DND-41 (cell line): ENCODE measurements at places on chromosomes 16 and 17.

DNA sequence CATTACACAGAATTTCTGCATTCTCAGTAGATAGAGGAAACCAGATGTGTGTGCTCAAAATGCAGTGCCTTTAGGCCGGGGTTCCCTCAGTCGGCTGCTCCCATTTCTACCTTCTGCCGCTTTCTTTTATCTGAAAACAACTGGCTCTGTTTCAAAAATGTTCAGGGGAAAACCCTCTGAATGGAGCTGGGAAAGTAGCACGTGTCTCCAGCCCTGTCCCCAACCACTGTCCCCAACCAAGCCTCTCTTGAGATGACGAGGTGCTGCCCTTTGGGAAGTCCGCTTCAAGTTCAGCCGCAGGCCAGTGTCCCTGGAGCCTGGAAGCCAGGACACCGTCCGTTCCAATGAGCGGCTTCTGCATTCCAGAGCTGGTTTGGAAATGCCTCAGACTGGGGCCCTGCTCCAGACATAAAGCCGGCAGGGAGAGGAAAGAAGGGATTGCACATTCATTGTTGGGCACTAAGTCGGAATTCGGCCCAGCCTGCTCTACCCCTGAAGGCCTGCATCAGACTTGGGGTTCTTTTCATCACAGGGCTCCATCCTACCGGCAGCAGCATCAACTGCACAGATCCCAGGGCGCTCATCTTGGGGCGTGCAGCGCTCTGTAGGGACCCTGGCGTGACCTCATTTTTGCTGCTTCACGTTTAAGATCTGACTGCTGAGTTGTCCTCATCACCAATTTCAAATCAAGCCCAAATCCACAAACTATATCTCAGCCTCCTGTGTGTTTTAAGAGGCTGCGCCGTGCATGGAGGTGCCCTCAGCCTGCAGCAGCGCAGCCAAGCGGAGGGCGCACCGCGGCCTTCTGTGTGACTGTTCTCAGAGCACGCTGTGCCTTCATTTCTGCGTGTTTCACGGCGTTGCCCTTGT lies 111.3 kb downstream of the BANP start:
- no peak for DNase-seq

DNA sequence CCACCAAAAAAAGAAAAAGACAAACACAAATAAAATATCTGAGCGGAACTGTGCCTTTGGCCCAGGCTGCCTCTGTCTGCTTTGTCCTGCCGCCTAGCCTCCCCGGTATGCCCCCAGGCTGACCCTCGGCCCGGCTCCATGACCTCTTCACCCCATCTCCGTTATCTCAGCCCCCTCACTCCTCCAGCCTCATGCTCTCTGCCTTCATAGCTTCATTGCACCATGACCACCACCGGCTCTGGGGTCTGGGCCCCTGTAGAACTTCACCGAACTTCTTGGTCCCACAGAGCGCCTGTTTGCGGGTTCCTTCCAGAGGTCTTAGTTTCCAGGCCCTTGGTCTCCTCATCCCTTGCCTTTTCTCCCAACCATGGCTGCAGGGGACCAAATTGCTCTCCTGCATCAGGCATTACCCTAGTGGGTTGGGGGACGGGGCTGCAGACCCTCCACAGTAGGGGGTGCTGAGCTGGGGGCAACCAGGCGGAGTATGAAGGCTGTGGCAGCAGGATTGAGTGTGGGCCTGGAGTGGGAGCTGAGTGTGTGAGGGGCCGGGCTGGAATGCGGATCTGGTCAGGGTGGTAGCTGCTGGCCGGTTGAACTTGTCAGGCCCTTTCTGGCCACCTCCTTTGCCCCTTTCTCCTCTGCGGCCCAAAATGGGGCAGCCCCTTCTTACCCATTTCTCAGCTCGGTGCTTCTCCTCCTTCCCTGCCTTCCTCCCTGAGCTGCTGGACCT lies 6.9 kb downstream of the HIRIP3 start:
- no peak for DNase-seq

- DNase-seq = no peak
Measured at GRCh38 chr17:21299981-21300600, 15.6 kb downstream of the MAP2K3 start.

DNA sequence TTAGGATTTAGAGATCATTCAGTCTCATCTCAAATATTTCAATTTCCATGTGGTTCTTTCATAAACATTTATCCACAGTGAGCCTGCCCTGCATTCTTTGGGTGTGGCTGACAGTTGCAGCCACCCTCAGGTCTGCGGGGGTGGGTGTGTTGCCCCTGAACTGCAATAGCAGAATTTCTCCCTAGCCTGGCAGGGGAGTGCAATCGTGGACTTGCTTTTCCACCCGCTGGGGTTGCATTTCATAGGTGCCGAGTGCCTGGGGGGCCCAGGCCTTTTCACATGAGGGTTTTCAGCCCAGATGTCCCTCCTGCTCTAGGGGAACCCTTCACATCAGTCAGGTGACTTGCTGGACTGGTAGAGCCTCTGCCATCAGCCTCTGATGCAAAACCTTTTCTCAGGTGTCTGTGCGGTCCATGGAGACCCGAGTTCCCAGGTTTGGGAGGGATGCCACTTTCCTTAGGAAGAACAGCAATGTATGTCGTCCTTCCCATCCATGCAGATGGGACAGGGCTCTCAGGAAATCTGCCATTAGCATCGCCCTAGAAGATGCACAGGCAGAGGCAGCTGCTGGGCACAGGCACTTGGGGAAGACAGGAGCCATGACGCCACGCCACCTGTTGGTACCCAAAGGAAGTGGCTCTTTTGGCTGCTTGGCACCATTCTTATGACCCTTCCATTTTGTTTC lies 2.4 kb upstream of the USP36 start:
- DNase-seq = peak; percentile 61

DNA sequence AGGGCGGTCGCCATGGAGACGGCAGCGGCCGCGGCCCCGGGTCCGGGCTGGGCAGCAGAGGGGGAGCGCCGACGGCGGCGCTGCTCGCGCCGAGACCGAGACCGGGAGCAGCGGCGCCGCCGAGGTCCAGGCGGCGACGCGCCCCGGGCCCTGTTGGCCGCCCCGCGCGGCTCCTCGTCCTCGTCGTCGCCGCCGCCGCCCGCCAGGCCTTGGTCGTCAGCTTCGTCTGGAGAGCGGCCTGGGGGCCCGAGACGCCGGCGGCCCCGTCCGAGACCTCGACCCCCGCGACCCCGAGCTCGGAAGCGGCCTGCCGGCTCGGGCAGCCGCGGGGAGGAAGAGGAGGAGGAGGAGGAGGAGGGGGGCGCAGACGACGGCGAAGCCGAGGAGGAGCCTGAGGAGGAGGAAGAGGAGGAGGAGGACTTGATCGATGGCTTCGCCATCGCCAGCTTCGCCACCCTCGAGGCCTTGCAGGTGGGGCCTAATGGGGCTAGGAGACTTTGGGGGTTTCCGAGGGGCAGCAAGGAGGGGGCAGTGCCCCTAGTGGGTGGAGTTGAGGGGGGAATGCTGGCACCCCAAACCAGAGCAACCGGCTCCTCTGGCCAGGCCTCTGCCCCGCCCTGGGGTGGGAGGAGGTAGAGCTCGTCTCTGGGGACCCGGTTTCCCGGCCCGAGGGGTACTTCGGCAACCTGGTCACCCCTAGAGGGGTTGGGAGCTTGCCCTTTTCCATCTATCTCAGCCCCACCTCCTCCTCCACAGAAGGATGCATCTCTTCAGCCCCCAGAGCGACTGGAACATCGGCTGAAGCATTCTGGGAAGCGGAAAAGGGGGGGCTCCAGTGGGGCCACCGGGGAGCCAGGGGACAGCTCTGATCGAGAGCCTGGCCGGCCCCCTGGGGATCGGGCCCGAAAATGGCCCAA lies 1.5 kb downstream of the FBRS start:
- DNase-seq = peak; percentile 52

DNA sequence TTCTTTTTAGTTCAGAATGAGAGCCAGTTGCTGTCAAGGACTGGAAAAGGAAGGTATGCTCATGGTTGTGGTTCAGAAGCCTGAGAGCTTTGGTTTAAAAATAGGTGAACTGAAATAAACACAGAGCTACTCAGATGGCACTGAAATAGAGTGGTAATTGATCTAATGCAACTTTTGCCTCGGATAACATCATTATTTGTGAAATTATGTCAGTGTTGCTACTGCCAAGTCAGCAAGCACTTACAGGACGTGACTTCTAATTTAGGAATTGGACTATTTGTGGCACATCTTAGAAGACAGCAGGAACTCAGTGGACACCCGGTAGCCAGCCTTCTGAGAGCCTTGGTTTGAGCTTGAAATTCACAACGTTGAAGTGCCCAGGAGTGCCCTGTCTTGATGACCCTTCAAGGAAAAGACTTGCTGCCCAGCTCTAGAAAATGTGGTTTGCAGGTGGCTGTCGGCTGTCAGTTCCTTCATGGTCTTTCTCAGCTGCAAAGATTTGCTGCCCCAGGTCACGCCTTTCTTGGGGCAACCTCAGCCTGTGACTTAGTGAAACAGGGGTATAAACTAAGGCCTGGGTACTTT lies 42.0 kb upstream of the XYLT1 start:
- no peak for DNase-seq

DNA sequence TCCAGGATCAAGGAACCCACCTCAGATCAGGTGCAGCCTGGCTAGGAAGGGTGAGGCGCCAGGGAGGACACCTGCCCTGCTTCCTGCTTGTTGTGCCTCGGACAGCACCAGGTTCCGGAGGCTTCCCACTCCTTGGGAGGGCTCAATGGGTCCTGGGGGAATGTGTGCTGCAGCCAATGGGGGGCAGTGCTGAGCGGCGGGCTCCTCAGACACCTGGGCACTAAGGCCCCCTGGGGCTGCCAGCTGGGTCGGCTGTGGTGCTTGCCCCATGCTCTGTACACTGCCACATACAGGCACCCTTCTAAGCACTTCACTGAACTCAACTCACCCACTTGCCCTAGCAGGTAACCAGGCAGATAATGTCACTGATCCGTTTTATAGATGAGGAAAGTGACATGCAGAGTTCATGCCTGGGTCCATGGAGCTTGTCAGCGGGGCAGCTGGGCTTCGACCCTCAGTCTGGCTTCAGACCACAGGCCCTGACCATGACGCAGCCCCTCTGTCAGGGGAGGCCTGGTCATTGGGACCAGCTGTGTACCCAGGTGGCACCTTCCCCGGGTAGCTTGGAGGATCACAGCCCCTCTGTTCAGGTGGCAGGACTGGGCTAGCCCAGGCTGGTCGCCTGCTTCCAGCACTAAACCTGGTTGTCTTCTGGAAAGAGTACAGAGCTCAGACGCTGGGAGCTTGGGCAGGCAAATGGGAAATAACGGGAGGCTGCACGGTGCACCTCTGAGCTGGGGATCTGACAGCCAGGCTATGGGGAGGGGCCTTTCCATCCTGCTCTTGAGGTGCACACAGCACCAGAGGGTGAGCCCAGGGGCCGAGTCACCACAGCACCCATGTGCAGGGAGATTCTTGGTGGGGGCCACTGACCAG lies 8.2 kb downstream of the FN3K start:
- DNase-seq = no peak
